ENCODE measurements at places on chromosomes 5 and 9.

- DNase-seq = no peak
Measured at GRCh38 chr9:3804103-3804502, 278.3 kb upstream of the RFX3 start.

- DNase-seq = peak; percentile 47
Measured at GRCh38 chr9:135307300-135307699, 172.3 kb upstream of the PPP1R26 start.

DNA sequence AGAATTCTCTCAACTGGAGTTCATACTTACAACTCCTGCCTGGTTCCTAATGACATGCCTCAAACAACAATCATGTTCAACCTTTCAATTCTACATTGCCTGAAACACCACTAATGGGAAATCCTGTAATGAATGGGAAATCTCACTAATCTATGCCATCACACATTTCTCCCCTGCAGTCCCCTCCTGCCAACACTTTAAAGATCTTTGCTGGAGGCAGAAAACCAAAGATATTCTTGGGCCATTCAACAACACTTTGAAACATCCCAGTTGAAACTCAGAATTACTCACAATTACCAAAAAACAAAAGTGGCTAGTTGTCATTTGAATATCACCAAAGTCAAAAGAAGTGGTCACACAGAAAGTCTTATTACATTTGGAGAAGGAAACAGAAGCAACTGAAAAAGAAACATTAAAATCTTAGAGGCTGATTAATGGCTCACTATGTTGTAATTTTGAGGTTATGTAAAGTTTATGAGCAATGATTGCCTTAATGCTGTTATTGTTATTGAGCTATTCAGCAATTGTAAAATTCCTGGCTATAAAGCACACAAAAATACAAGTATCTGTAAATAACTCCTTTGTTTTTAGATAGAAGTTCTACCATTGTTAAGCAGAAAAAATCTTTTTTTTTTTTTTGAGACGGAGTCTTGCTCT is 313.4 kb upstream of the SLC30A5 start:
- no peak for DNase-seq

DNA sequence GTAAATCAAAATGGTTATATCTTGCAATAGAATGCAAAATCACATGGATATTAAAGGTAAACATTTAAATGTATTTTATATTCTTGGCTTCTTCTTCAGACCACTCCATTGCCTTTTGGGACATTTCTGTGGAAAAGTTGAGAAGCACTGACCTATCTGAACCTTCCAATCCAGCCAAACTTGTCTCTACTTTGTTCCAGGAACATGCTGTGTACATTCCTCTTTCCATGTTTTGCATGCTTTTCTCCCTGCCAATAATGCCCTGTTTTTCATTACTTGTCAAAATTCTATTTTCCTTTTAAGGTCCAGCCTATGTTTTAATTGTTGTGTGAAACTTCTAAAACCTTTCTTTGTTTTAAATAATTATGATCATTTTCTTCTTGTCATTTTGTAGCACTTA is 28.3 kb downstream of the JAK2 start:
- DNase-seq = no peak

DNA sequence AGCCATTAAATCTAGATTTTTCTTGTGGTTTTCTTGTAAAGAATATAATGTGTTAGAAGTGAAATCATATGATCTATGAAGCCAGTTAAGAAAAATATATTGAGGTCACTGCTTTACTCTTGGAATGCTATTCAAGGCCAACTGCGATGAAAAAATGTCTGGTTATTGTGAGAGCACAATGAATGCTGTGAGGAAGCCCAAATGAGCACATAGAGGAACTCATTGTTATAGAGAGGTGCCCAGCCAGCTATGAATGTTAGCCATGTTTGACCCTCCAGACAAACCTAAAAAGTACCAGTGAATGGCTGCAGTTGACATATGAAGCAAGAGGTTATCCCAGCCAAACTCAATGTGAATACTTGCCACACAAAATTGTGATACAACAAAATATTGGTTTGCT is 359.8 kb upstream of the FAM174A start:
- DNase-seq = no peak

DNA sequence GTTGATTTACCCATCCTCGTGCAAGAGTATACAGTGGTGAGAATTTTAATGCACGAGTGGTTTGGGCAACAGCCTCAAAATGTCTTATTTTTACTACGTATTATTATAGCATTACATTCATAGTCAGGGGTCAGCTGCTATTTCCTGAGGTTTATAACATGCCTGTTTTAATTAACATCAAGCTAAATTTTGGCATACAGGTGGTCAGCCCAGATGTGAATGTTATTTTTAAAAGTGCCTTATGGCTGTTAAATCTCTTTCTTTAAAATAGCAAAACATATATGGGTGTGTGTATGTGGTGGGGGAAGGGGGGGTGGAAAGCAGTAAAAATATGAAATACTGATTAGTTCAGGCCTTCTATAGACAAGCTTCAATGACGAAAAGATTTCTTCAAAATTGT is 424.5 kb upstream of the CLINT1 start:
- no peak for DNase-seq

DNA sequence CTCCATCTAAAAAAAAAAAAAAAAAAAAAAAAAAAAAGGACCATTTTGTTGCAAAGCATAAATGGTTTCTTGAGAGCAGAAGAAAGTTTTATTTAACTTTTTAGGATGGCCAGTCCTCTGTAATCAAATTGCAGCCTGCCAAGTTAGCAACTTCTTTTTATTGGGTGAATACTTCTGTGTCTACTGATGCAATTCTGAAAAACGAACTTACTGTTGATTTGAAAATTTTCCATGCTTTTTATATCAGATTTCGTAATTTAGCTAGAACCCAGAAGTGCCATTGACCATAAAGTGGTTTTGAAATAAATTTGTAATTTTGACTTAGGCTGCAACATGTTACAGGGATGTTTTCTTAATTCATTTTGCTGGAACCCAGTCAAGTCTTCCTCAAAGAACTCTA is 269.1 kb upstream of the ACTBL2 start:
- DNase-seq = no peak

DNA sequence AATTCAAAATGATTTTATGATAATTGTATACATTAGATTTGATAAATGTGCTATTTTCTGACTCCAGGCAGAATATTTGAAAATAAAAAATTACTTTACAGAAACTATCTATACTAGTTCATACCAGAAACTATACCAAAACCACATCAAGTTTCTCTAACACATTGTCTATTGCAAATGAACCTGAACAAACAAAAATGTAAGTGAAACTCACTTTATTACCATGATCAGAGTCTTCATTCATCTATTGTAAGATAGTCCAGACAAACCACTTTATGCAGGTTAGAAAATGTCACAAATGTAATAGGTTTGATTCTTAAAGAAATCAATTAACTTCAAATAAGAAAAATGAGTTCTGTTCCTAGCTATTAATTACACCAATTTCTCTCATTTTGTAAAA is 99.4 kb downstream of the OXCT1 start:
- no peak for DNase-seq

DNA sequence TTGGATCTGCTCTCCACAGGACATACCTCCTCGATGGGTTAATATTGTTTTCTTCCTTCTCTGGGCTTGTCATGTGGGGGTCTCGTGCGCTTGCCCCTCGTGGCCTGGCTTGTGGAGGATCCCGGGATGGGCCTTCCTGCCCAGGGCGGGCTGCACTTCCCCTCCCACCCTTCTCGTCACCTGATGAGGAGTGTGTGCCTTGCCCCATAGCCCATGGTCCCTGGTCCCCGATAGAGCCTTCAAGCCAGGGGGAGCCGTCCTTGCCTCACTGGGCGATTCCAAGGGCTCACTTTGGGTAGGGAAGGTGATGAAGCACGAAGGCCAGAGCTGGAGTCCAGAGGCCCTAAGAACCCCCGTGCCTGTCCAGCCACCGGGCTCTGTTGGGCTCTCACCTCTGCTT is 28.7 kb downstream of the DYNC2I2 start:
- no peak for DNase-seq

DNA sequence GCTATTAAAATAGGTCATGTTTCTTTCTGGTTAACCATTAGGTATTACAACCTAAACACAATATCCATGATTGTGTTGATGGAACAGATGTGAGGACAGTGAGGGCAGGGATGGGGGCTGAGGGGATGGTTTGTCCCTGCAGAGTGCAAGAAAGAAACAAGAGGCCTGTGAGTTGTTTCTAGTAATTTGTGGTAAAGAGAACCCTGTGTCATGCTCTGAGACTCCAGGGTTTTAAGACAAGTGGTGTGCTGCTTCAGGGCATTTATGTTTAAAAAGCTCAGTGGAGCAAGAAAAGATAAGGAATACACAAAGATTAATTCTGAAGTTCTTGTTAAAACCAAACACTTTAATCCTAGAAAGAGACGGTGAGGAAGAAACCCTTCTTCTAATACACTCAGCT is 656.5 kb downstream of the TLE1 start:
- peak; percentile 26 for DNase-seq

DNA sequence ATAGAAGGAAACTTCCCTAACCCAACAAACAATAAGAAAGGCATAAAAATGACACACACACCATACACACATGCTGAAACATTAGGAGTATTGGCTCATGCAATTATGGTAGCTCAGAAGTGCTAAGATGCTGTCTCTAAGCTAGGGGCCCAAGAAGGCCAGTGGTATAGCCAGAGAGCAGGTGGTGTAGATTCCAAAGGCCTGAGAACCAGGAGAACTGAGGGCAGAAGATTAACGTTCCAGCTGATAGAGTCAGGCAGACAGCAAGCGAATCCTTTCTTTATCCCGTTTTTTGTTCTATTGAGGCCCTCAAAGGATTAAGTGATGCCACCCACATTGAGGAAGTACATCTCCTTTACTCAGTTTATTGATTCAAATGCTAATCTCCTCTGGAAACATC is 262.9 kb downstream of the EPB41L4A start:
- DNase-seq = no peak

DNA sequence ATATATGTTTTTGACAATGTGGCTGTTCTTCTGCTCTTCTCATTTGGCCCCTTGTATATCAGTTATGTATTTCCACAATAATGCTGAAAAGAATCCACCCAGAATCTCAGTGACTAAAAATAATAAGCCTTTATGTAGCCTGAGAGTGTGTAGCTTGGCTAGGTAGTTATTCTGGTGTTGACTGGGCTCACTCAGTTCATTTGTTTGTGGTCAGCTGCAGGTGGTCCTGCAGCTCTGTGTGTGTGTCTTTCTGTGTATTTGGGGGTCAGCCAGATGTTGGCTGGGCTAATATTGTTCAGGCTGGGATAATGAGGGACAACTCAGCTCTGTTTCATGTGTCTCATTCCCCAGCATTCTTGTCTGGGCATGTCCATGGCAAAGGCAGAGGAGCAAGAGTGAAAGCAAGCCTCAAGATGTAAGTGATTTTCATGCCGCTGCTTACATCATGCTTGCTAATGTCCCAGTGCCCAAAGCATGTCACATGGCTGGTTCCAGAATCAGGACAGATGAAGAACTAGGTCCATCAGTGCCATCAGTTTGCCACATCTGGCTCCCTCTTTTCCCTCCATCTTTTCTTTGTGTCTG is 162.8 kb downstream of the KCTD16 start:
- DNase-seq = no peak

- DNase-seq = no peak
Measured at GRCh38 chr5:120988491-120988890, 524.4 kb downstream of the PRR16 start.

DNA sequence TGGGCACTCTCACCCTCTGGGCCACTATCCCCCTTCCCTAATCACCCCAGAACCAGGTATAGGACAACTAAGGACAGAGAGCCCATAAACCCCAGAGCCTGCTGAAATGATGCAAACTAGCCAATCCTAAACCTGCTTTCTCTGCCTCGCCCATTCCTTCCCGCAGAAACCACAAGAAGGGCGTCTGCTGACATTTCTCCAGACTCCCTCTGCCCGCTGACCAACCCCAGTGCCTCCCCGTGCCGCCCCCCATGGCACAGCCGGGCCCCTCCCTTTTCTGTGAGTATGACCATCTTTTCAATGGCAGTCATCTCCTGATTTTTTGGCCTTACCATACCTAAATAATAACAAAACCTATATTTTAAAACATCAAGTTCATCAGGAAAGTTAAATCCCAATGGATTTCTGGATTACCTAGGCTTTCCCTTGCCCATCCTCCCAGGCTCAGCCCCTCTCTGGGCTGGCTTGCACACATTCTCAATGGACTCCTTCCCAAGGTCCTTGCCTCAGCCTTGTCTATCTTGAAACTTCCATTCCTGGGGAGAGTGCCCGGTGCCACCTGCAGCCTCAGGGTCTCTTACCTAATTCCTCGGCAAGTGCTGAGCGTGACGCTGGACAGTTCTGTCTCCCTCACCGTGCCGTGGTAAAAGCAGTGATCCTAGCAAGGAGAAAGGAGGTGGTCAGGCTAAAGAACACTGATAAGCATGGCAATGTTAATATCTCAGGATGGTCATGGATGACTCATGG is 45.2 kb downstream of the ADAM19 start:
- DNase-seq = no peak

- DNase-seq = no peak
Measured at GRCh38 chr9:71209890-71210289, 88.5 kb upstream of the TRPM3 start.

GRCh38 chr5:56557198-56557597 is 258.2 kb upstream of the MAP3K1 start:
- DNase-seq = no peak

- DNase-seq = peak; percentile 3
Measured at GRCh38 chr5:143705381-143705780, 106.6 kb upstream of the HMHB1 start.

Data from DMS79 (cell line).